ENCODE measurements at places on chromosomes 3 and 15. TPM values are rescaled to one million over a fixed set of nuclear protein-coding genes. Genes with fewer than 3 reads are reported as not detected.

GRCh38 chr3:193780810-193781478 is 187.9 kb downstream of the OPA1 start:
- peak; percentile 91 for DNase-seq

DNA sequence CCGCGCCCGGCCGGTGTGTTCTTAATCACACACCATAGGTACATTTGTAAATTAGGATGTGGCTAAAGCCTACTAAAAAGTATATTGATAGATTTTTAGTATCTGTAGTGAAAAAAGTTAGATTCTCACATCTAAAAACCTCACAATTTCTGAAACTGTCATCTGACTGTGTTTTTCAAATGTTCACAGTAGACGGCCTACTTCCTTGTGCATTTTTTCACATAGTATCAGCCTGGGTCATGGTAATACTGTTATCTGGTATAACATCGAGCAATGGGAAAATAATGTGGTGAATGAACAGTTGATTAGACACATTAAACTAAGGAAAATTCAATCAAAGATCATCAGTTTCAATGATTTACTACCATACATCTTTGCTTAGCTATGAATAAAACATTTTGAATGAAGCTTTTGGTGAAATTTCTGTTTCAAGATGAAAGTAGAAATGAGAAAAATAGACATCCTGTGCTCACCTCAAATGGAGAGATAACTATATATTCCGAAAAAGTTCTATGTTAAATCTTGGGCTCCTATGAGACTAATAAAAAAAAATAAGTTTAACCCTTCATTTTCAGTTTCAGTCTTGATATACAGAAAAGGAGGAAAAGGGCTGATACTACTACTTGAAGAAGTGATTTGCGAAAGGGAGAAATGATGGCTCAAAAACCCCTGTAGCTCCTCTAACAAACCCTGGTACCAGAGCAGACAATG is 262.7 kb downstream of the ZBTB20 start:
- no peak for DNase-seq

GRCh38 chr15:40948706-40949473 is 4.4 kb upstream of the CHAC1 start:
- DNase-seq, result no peak

- DNase-seq, result no peak
These were observed 55.2 kb downstream of the KCNAB1 start for GRCh38 chr3:156175570-156175969.

GRCh38 chr3:168124791-168125190 is 29.1 kb upstream of the GOLIM4 start:
- DNase-seq, result no peak

DNA sequence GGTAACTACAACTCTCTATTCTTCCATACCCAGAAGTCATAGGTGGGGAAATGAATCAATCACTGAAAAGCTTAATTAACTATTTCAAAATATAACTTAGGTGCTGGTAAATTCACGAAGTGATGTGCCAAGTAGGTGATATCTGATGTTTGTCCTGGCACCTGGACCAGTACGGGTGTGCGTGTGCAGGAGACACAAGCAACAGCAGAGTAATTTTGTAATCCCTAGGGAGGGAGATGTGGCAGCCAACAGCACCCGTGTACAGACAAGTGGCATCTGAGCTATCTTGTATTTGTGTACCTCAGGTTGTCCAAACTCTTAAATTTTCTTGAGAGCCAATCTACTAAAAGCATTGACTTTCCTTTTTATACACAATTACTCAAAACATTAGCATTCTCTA is 22.8 kb downstream of the USF3 start:
- DNase-seq, result no peak

- no peak for DNase-seq
These were observed 102.7 kb downstream of the TBC1D5 start for GRCh38 chr3:17639765-17640164.

The TNFAIP8L3 gene
- total RNA-seq, result 15.4 TPM

The SAMD7 gene
- total RNA-seq, result not detected

The SPTBN5 gene
- total RNA-seq, result 2.0 TPM
